Stimulated activated CD4-positive, alpha-beta T cell treated with anti-CD3 and anti-CD28 coated beads, Interleukin-15, amount 100 ng/mL, for 1 hour (primary cell): ENCODE measurements at places on chromosomes 1 and 21.

DNA sequence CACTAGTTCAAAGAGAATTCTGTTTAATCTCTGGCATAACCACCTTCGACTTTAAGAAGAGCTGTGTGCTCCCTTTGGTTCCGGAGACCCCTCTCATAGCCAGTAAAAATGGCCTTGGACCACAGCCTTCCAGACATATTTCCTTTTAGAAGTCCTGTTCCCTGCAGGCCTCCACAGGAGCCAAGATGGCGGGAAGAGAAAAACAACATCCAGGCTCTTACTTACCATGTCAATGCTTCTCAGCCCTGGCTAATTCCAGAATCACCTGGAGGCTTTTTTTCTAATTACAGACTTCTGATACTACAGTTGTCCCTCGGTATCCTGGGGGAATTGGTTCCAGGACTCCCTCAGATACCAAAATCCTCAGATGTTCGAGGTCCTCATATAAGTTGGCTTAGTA, 362.5 kb downstream of the PBX1 start:
- DNase-seq: no peak

GRCh38 chr1:23916209-23917131, 3.3 kb upstream of the CNR2 start:
- peak; percentile 6 for DNase-seq

DNA sequence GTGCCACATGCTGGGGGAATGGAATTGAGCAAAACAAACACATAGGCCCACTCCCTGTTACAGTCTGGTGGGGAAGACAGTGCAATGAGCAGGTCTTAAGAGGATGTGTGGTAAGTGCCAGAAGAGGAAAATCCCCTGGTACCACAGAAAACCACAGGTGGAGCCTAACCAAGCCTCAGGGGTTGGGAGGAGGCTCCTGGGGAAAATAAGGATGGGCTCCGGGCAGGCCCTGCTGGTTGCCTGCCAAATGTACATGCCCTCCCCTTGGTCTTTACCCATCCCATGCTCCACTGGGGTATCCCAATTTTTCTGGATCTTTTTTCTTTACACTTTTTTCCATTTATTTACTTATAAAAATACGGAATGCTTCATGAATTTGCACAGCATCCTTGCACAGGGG, 40.4 kb downstream of the ATP1A1 start:
- no peak for DNase-seq

DNA sequence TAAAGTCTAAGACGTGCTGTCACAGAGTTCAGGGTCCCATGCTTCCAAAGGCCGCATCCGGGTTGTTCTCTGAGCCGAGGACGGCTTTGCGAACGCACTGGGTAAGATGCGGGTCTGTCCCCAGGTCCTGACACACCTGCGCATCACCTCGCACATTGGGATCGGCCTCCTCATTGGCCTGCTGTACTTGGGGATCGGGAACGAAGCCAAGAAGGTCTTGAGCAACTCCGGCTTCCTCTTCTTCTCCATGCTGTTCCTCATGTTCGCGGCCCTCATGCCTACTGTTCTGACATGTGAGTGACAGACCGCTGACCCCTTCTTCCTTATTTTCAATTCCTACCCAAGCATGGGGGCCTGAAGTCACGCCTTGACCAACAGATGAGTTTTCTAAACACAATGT, 25.3 kb downstream of the TFF3 start:
- no peak for DNase-seq

DNA sequence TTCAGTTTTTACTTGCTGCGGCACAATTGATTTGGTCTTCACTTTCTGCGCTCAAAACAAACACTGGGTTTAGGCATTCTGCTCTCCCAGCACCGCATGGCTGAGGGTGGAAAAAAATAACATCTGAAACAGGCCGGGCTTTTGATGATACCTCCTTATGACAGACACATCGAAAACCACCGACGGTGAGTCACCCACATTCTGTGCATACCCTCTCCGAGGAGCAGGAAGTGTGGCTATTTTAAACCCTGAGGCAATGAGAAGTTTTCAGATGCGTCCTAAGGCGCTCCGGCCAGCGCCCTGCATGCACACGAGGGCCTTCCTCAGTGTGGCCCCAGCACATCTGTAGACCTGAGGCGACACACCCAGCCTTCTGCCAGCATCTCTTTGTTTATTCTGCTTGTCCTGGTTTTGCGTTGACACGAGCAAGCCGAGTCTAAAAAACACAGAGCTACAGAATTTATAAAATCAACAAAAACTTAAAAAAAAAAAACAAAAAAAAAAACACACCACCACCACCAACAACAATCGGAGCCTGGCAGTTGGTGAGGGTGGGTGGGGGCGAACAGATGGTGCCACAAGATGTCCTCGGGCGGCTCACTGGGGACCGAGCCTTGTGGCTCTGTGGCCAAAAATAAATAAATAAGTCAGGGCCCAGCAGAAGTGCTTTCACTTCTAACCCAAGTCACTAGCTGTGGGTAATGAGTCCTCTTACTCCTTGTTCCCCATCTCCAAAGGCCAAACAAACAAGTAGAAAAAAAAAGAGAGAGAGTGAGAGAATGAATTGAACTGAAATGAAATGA, 162.6 kb upstream of the IRF2BP2 start:
- peak; percentile 68 for DNase-seq

GRCh38 chr1:55347866-55348265, 132.7 kb upstream of the USP24 start:
- no peak for DNase-seq

- DNase-seq: no peak
Measured at GRCh38 chr1:48777219-48777895, 666 bp upstream of the BEND5 start.

- DNase-seq: no peak
Measured at GRCh38 chr1:23421753-23422240, 2.8 kb downstream of the TCEA3 start.

- no peak for DNase-seq
Measured at GRCh38 chr1:117092594-117092993, 29.0 kb downstream of the TRIM45 start.

GRCh38 chr1:224660074-224660473, 44.0 kb downstream of the CNIH3 start:
- DNase-seq: no peak
